ENCODE measurements at places on chromosomes 4 and X.

GRCh38 chr4:150302553-150302952, 224.3 kb downstream of the DCLK2 start:
- peak; percentile 69 for DNase-seq

DNA sequence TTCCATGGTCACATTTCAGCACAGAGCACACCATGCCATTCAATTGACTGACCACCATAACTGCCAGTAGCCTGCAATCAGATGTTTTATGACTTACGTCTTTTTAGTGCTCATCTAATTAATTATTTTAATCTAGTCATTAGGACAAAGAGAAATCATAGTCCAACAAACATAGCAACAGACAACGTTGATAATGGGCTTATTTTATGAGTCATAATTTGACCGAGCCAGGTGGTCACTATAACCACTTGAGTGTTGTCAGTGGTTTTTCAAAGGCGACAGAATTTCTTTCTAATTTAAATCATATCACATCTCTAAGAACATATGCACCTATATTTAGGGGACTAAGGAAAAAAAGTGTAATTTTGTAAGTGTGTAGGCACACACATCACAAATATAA, 1.9 kb downstream of the SEC24D start:
- no peak for DNase-seq

GRCh38 chrX:34778916-34779315, 121.8 kb upstream of the TMEM47 start:
- no peak for DNase-seq

- no peak for DNase-seq
Observed at GRCh38 chr4:174259580-174259979, 23.9 kb downstream of the FBXO8 start.

DNA sequence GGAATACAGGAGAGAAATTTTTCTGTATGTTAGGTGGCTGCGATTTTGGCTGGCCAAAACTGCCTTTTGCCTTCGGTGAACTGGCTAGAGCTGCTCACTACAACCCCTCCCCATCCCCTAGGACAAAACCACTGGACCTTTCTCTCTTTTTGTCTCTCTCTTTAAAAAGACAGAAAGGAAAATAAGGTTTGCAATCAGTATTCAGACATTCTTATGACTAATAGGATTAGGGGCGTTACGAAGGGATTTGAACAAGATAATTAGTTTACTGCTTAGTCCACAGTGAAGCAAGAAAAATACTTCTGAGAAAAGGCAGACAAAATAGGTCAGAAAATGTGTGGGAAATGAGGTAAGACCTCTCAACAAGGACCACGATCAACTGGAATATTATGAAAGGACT, 180.4 kb downstream of the SLIT2 start:
- DNase-seq = peak; percentile 6

GRCh38 chr4:81460191-81460701, 11.5 kb downstream of the RASGEF1B start:
- DNase-seq = no peak

GRCh38 chrX:121832446-121832845, 785.0 kb downstream of the GLUD2 start:
- DNase-seq = no peak

All from mesendoderm (in vitro differentiated cells).